SHP77 (cell line): ENCODE measurements at places on chromosomes 12 and 14.

- DNase-seq = no peak
Observed at GRCh38 chr12:108711489-108712164, 19.7 kb downstream of the CORO1C start.

GRCh38 chr12:95848575-95849388, 10.0 kb upstream of the SNRPF start:
- peak; percentile 38 for DNase-seq

GRCh38 chr12:103589517-103589916, 2.4 kb downstream of the STAB2 start:
- no peak for DNase-seq

GRCh38 chr14:91341334-91341733, 76.3 kb downstream of the CCDC88C start:
- DNase-seq = no peak

DNA sequence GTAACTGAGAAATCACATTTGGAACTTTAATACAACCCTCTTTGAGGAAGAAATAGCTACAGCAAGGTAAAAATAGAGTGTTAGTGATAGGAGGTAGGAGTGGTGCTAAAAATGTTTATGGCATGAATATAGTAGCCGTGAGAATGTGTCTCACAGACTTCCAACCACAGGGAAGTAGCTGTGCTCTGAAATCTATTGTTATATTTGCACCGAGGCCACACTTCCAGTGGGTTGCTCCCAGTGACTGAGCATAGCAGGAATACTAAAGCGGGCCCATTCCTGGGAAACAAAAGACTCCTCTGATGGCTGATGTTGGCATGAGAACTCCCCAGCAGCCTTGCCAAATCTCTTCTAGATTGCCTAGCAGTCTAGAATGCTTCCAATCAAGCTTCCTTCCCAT, 174.1 kb upstream of the PLXNC1 start:
- DNase-seq = no peak

DNA sequence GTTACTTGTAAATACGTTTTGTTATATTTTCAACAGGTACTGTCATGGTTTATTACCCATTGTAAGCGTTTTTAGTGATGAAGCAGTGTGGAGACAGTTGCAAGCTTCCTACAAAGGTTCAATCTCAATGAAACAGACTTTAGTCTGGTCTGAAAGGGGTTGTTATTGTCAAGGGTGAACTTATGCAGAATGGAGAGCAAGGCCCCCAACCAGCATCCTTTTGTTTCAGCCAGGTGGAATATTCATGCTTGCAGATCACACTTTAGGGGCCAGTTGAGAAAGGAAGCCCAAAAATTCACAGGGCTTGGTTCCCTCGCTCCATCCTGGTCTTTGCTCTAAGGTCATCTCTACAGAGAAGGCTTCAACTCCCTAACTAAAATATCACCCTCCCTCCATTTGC, 103.7 kb downstream of the PRICKLE1 start:
- DNase-seq = no peak

- DNase-seq = no peak
Observed at GRCh38 chr12:92486443-92487137, 216.2 kb upstream of the PLEKHG7 start.

- no peak for DNase-seq
Observed at GRCh38 chr14:51176839-51177238, 63.2 kb upstream of the TMX1 start.

DNA sequence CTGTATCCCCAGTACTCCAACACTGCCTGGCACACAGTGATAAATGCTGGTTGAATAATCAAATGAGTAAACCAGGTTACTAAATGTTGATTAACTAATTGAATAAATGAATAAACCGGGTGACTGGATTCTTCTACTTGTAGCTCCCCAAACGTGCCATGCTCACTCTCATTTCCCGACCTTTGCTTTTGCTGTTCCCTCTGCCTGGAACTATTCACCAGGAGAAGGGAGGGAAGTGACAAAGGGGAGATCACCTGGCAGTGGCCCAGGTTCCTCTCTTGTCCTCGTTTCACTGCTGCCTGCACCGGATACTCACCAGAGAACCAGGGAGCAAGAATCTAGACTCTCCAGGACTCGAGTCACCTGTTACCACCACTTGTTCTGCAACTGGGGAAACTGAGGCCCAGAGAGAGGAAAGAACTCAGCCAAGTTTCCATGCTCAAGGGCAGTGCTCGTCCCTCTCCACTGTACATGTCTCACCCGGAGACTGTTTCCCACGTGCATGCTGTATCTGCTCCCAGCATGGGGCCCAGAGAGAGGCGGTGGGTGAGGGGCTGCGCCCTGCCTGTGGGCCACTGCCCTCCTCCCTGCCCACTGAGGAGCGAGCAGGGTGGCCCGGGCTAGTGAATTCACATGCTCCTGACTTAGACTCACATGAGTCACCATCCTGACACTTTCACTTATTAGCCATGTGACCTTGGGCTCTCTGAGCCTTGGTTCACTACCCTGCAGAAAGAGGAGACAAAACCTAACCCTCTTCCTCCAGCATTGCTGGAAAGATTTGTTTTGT, 17.7 kb upstream of the POP5 start:
- no peak for DNase-seq

- no peak for DNase-seq
Observed at GRCh38 chr14:91302391-91302790, 57.9 kb upstream of the GPR68 start.

DNA sequence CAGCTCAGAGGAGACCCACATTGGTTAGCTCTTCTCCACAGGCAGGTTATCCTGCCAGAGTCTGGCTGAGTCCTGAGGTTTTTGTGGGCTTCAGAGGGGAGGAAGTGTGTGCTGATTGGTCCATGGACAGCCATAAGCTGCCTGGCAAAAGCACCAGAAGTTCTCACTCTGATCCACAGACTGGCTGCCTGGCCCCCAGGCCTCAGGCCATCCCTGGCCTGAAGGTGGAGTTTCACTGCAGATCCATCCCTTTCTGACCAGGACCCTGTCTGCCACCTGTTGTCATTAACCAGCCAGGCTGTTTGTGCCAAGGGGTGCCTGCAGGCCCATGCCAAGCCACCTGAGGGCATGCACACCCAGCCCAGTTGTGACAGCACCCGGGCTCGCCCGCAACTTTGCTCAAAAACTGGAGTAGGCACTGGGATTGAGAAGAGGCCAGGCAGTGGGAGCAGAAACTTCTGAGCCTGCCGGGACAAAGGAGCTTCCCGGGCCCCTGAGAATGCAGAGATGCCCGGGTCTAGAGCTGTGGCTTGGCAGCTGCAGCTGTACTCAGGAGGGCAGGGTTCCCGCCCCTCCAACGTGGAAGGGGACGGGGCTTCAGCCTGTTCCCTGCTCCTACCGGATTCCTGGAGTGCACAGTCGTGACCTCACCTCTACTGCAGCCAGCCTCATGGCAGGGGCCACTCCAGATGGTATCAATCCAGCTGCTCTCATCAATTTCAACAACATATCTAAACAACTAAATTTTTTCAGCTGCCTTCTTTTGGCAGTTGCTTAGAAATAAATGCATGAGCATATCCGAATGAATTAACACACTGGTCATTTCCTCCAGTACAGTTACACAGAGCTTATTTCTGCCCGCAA, 1277.3 kb downstream of the SLC16A7 start:
- peak; percentile 78 for DNase-seq

DNA sequence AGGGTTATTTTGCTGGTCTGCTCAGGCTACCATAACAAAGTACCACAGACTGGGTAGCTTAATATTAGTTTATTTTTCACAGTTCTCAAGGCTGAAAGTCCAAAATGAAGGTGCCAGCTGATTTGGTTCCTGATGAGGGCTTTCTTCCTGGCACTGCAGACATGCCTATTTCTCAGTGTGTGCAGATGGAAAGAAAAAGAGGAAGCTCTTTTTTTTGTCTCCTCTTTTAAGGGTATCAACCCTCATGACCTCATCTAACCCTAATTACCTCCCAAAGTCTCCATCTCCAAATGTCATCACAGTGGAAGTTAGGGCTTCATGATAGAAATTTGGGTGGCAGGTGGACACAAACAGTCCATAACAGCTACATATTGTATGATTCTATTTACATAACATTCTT, 25.0 kb upstream of the POLR3B start:
- DNase-seq = no peak

GRCh38 chr12:53048033-53048779, 1.7 kb upstream of the TNS2 start:
- DNase-seq = peak; percentile 63

DNA sequence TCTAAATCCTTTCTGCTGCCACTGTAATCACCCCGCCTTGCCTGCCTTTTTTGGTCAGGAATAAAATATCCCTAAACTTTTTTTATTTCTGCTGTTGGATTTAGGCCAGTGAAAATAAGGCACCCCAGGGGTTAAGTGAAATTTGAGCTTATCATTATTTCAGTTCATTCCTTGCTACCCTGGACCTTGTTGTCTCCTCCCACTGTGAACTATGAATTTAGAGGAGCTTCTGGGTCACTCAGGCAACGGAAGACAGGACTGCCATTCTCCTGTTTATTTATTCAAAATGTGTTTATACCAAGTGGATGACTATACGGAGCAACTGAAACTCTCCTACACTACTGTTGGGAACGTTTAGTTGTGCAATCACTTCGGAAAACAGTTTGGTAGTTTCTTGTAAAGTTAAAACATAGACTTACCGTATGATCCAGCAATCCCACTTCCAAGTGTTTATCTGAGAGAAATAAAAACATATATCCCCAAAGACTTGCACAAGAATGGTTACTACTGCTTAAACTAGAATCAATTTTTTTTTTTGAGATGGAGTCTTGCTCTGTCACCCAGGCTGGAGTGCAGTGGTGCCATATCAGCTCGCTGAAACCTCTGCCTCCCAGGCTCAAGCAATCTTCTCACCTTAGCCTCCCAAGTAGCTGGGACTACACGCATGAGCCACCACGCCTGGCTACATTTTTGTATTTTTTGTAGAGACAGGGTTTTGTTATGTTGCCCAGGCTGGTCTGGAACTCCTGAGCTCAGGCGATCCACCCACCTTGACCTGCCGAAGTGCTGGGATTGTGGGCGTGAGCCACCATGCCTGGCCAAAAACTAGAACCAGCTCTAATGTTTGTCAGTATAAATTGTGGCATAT, 2.3 kb upstream of the TRAFD1 start:
- no peak for DNase-seq

GRCh38 chr12:108693186-108693730, 38.1 kb downstream of the CORO1C start:
- no peak for DNase-seq

- no peak for DNase-seq
Observed at GRCh38 chr14:92241966-92242595, 80.9 kb upstream of the SLC24A4 start.

DNA sequence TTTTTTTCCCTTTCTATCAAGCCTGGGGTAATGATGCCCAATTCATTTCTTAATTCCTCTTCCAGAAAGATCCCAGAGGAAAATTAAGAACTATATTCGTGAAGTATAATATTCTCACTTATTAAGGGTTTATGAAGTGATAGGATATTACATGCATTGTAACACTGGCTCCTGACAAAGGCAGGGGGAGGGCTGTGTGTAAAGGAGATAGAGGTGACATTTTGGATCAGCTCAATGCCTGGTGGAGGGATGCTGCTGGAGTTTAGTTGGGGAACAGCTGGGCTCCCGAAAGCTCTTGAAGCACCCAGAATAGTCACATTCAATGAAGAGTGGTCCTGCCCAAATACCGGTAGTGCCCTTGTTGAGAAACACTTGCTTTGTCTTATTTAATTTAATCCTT, 774 bp downstream of the SERPINA11 start:
- DNase-seq = no peak

GRCh38 chr14:75440733-75441477, 13.1 kb downstream of the JDP2 start:
- no peak for DNase-seq

DNA sequence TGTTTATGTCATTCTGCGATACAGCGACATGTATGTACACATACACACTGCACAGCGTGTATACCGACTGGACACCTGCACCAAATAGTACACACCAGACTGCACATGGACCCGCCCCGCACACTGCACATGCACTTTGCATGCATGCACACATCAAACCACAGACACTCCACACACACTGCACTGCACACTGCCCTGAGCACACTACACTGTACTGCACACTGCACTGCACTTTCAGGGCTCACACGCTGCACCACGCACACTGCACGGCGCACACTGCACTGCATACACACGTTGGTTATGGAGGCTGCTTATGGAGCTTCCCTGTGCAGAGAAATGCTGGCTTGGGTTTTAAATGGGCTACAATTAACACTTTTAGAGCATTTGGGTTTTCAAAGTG, 1.6 kb downstream of the PAPLN start:
- DNase-seq = no peak

GRCh38 chr14:35385042-35385839, 19.3 kb downstream of the NFKBIA start:
- DNase-seq = peak; percentile 86

DNA sequence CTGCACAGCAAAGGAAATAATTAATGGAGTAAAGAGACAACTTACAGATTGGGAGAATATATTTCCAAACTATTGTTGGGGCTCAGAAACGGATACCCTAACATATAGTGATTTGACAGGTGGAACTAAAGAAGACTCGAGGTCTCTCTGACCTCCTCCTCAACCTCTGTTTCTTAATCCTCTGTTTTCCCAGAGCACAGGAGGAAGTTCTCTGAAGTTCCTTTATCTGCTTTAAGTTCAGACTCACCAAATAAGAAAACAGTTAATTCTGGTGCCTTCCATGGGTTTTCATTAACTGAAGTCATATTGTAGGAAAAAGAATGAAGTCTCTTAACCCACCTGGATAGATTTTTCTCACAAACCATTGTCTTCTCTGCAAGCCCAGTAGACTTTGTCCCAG, 29.2 kb downstream of the CLEC2D start:
- no peak for DNase-seq

DNA sequence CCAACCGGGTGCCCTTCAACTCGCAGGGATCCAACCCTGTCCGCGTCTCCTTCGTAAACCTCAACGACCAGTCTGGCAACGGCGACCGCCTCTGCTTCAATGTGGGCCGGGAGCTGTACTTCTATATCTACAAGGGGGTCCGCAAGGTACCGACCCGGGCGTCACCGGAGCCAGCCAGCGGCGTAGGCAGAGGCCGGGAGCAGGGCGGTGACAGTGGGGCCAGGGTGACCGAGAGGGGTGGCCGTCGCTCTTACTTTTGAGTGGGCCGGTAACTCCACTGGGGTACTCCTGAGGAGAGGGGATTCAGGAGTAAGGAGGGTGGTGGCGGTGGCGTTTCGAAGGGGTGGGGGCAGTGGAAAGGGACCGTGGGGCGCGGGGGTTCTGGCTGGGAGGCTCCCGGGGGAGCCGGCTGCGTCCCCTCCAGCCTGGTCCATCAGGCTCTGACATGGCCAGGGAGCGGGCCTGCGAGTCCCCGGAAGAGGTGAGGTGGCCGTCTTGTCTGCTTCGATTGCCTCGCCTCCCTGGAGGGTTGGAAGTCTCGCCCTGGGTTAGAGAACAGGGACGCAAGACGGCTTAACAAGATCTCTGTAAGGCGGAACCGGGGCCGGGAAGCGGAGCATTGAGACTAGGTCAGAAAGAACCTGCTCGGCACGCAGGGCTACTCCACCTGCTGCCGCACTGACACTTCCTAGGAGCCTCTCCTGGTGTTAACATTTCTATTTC, 491 bp downstream of the WDR20 start:
- no peak for DNase-seq

DNA sequence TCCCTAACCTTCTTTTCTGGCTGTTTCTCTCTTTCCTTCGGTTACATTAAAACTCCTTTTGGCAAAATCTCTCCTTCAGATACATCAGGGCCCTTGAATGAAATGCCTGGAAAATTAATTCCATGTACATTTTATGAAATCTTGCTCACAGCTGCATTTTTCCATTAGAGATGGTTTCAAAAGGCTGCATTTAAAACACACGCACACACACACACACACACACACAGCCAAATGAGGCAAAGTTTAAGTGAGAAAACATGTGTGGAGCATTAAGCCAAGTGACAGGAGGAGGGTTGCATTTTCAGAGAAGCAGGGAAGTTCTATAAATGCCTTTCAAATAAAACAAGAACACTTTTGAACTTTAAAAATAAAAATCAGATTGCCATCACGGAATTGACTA, 216.4 kb downstream of the LRIG3 start:
- no peak for DNase-seq
